ENCODE measurements at places on chromosomes 12 and 14.

- DNase-seq, result peak; percentile 45
Measured at GRCh38 chr14:92686900-92687427, 61.5 kb downstream of the LGMN start.

DNA sequence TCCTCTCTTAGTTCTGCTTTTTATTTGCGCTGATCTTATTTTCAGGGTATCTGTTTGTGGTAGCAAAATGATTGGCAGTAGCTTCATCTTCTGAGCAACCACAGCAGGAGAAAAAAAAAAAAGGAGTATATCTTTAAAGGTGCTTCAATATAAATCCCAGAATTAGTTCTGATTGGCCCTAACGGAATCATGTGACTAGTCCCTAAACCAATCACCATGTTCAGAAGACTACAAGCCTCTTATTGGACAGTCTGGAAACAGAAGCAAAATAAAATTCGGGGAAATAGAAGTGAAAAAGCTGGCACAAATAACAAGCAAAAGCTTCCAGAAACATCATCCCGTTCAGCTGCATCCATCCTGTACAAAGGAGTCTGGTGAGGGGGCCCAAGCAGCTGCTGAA lies 49.9 kb upstream of the PTPRO start:
- DNase-seq, result no peak

- no peak for DNase-seq
Measured at GRCh38 chr12:95248604-95249360, 31.2 kb downstream of the VEZT start.

- DNase-seq, result no peak
Measured at GRCh38 chr12:24937553-24938244, 11.2 kb downstream of the BCAT1 start.

GRCh38 chr12:67928621-67929383 lies 60.4 kb upstream of the IFNG-AS1 start:
- DNase-seq, result no peak

DNA sequence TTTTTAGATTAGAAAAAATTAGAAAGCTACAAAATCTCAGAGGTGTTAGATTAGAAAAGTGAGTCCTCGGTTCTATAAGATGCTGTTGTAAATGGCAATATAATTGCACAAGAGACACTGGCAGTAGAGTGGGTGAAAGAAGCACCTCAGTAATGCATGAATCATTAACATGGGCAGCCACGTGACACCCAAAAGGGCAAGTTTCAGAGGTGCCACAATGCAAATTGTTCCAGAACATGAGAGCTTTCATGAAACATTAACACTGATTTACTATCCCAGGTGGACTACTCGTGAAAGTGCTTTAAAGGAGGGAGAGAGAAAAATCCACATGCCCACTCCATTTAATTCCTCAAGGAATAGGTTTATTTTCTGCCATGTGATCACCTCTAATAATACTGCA lies 108.4 kb downstream of the PTPRR start:
- DNase-seq, result no peak
